Occipital lobe (tissue), 3 donors: ENCODE measurements at places on chromosomes 1 and 21.
A peak's percentile ranks its signal among the peaks of the same experiment; 100 is the strongest.

GRCh38 chr1:54136269-54136896 lies 16.4 kb downstream of the CDCP2 start:
- DNase-seq, result no peak

DNA sequence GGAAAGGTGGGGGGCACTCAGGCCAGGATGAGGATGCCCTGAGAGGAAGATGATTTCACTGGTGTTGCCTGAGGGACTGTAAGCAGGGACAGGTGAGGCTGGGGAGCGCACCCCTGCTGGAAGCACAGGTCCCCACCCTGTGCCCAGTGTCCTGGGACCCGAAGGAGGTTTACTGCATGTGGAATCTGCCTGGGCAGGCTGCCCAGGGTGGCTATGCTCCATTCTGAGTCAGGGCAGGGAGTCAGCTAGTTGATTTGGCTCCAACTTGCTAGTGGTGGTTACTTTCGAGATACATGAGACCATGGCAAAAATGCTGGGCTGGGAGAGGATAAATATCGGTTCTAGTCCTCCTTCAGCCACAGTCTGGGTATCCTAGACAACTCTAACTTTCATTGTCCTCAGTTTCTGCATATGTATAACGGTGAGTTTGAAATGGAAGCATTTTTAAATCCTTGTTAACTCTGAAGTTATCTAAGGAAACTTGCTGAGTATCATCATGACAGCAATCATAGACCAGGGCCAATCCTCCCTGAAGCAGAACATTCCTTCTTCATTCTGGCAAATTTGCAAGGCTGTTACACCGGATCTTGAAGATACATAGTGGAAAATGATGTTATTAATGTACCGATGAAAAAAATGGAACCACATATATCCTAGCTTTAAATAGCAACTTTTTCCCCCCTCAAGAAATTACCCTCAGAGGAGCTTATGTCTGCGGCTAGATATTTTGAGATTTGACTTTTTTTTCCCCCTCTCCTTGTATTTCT lies 7.7 kb downstream of the TLR5 start:
- no peak for DNase-seq

- no peak for DNase-seq
These were observed 99.2 kb downstream of the TPR start for GRCh38 chr1:186275822-186276221.

DNA sequence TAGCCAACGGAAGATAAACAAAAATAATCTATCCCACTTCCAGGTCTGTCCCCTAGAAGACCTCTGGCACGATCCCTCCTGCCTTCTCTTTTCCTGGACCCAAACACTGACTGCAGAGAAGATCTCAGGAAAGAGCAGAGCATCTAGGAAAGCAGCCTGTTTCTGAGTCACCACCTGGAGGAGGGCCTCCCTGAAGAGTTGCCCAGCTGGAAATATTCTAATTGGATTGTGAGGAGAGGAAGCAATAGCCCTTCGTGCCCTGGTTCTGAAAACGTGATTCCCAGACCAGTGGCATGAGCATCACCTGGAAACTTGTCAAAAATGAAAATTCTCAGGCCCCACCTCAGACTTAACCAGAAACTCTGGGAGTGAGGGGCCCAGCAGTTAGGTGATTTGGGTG lies 411.1 kb downstream of the SETD4 start:
- DNase-seq, result no peak

- DNase-seq, result no peak
These were observed 37.6 kb upstream of the PGBD5 start for GRCh38 chr1:230463760-230464159.

- peak; percentile 38 for DNase-seq
These were observed 784 bp upstream of the KCND3 start for GRCh38 chr1:111990026-111990877.

GRCh38 chr1:242187816-242188215 lies 188.9 kb upstream of the MAP1LC3C start:
- DNase-seq, result no peak

- DNase-seq, result no peak
These were observed 50.2 kb upstream of the KIF1B start for GRCh38 chr1:10160173-10160572.
